ENCODE measurements at places on chromosomes 7 and 10.
A peak's percentile ranks its signal among the peaks of the same experiment; 100 is the strongest.

GRCh38 chr7:78635026-78635793 is 818.3 kb downstream of the MAGI2 start:
- DNase-seq = no peak

DNA sequence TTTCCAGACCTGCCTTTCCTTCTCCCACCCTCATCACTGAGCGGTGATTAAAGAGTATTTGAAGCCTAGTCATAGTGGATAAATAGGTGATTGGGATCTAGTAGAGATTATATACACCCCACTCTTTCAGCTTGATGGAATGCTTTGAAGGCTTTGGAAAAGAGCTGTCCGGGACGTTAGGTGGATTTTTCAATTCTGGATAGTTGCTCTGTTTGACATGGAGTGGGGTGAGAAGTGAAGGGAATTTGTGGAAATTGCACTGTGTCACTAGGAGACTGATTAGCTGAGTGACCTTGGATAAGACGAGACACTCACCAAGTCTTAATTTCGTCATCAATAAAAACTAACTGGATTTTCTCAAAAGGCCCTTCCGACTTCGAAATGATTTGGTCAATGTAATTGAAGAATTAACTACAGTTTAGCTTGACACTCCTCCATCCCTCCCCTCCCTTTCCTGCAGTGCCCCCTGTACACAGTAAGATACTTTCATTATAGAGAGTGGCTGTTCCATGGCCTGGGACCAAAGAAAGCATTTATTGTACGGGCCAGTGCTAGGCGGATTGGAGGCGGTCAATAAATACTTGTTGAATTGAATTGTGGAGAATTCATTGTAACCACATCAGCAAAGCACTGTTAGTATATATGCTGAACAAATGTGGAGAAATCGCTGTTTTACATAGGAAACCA is 962 bp downstream of the ZKSCAN1 start:
- DNase-seq = peak; percentile 63

GRCh38 chr7:95368235-95368634 is 27.9 kb downstream of the PON3 start:
- no peak for DNase-seq

DNA sequence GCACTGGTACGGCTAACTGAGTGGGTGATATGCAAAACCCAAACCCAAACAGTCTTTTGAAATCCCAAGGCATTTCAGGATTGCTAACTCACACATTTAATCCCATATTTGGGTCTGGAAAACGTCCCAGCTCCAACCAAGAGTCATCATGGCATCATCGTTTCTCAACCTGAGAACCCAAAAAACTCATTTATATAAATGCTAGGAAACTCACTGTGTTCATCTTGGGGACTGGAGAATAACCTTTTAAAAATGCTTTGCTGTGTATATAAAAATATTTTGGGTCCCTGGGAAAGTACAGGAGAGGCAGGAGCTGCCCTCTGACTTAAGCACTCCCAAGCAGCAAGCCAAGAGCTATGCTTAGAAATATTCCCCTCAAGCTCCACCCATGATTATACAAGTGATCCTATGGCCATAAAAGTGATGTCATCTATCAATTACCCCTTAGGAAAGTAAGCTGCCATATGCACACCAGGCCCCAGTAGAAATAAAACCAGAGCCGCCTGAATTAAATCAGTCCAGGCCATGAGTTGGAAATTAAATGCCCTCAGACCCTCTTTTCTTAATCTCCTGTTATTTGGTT is 352.1 kb downstream of the FRMD4A start:
- no peak for DNase-seq

GRCh38 chr10:62903828-62904227 is 87.7 kb upstream of the EGR2 start:
- no peak for DNase-seq

DNA sequence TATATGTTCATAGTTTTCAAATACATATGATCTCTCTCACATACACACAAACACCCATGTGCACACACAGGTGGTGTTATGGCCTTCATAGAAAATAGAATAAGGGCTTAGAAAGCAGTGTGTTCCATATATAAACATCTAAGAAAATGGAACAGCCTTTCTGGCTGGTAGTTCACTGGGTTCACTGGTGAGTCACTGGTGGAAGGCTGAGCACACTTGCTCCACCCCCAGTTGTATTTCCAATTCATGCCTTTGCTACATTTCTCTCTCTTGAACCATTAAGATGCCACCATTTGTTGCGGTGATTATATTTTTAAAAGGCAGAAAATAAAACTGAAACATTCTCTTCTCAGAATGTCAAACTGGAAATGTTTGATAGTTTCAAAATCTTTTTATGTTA is 252.1 kb downstream of the GLI3 start:
- DNase-seq = peak; percentile 48
